ENCODE measurements at places on chromosomes 7 and 10. TPM values are rescaled to one million over a fixed set of nuclear protein-coding genes. Genes with fewer than 3 reads are reported as not detected.

The HERC4 gene
- 30.3 TPM for total RNA-seq

GRCh38 chr7:51209426-51209825 is 107.2 kb downstream of the COBL start:
- H3K27ac ChIP-seq: no peak overlapping the region
- H3K27me3 ChIP-seq: no peaks in the 10 kb centered on the region
- H3K4me1 ChIP-seq: no peaks in the 10 kb centered on the region
- no peaks in the 10 kb centered on the region for H3K36me3 ChIP-seq
- no peak overlapping the region for H3K4me3 ChIP-seq

DNA sequence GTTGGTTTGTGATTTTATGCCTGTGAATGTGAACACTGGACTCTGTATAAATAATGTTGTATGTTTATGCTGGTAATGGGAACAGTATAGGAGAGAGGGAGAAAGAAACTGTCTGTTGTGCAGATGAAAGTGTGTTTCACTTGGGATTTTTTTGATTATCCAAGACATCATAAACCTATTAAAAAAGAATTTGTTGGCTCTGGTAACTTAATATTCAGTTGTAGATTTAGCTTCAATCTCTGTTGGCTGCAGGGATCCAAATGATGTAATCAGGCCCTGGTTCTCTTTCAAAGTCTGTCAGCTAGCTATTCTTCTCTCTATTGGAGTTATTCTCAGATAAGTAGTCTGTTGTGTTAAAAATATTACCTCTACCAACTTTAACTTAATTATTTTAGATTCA is 168.8 kb upstream of the RHOBTB1 start:
- no peak for DNase-seq
- H3K27ac ChIP-seq: no peak overlapping the region
- H3K36me3 ChIP-seq: no peaks in the 10 kb centered on the region
- H3K27me3 ChIP-seq: no peaks in the 10 kb centered on the region

DNA sequence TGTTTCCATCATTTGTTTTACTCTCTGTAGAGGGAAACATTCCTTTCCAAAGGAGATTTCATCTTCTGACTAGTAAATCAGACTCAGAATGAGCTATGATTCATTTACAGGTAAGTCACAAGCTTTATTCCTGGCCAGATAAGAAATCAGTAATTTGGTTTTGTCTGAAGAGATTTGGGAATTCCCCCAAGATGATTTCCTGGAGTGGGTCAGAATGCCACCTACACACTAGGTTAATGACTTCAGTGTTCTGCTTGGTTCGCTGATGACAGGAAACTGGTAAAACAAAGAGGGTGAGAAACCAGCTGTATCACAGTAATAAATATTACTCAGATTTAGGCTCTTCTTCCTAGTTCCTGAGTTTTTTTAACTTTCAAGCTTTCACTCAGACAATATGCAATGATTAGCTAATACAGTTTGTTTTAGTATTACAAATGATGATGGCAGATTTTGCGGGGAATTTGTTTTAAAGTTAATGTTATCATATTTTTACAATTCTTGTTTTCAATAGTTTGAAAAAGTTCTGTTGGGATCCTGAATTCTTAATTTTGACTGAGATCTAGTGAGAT is 8.3 kb upstream of the ASZ1 start:
- H3K27me3 ChIP-seq: no peaks in the 10 kb centered on the region
- H3K4me3 ChIP-seq: no peak overlapping the region
- no peaks in the 10 kb centered on the region for H3K4me1 ChIP-seq

The SOSTDC1 gene
- 0.15 TPM for total RNA-seq

The GPR15LG gene
- total RNA-seq: not detected

The ANXA7 gene
- 143 TPM for total RNA-seq

The TCAF2 gene
- total RNA-seq: 0.19 TPM
